ENCODE measurements at places on chromosomes 11 and 22.

- no peak for DNase-seq
These were observed 143.6 kb downstream of the ADAMTS15 start for GRCh38 chr11:130592056-130592455.

DNA sequence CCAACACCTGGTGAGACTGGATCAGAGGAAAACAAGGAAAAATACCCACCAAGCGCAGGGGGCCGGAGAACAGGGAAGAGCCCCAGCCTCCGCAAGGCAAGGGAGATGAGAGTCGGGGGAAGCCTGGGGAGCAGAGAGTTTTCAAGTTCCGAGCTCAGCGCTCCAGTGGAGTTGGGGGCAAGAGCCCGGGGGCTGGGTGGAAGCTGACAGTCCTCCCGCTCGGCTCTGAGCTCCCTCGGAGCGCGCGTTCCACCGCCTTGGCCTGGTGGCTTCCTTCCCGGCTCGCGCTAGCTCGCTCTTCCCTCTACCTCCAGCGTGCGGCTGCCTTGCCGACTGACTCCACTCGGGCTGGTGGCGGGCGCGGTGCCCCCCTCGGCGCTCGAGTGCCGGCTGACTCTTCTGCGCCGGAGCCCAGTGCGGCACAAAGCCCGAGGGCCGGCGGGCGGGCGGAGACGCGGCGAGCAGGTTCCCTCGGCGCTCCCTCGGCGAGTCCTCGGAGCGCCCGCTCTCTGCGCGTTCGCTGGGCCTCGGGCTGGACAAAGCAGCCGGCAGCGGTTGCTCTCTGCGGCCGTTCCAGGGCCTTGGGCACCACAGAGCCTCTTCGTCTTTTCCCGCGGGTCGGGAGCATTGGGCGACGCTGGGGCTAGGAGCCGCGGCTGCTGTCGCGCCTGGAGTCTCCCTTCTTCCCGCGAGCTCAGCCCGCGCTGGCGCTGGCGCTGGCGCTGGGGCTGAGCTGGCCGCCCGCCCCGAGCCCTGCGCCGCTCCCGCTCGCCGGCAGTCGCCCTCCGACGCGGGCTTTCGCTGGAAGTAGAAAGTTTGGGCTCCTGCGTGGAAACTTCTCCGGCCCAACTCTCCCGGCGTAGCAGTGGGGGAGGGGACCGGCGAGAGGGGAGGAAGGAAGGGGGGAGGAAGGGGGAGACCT, 1.0 kb downstream of the PAX6 start:
- DNase-seq, result no peak

- no peak for DNase-seq
These were observed 45.3 kb downstream of the SGSM3 start for GRCh38 chr22:40415531-40416266.

DNA sequence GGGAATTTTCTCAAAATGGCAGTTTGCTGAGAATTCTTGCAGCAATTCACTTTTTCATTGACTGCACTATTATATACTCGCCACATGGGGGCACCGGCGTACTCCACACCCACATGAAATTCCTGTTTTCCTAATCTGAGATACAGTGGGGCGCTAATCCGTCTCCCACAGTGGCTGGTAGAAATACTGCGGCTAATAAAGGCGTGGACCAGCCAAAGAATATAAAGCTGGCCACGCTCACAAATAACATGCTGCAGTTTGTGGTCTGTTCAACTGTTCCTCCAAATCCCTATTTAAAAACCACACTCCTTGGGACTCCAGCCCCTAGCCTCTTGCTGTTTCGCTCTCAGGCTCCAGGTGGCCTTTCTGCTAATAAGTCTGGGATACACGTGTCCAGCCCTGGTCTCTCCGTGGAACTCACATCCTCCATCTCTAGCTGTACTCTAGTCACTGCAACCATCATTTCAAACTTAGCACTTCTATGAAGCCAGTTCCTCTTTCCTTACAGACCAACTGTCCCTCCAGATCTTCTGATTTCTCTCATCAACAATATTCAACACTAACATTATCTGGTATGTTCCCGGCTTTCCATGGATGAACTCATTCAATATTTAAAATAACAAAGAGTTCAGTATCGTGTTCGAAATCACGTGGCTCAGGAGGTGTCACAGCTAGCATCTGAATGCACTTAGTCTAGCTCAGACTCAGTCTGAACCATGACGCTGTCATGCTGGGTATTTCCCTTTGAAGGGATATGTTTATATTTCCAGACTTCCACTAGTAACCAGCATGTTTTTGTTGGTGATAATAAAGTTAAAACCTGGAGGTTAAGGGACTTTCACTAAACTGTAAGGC, 22.0 kb downstream of the TBRG1 start:
- DNase-seq, result peak; percentile 12

- no peak for DNase-seq
These were observed 4.9 kb downstream of the DERL3 start for GRCh38 chr22:23833911-23834317.

DNA sequence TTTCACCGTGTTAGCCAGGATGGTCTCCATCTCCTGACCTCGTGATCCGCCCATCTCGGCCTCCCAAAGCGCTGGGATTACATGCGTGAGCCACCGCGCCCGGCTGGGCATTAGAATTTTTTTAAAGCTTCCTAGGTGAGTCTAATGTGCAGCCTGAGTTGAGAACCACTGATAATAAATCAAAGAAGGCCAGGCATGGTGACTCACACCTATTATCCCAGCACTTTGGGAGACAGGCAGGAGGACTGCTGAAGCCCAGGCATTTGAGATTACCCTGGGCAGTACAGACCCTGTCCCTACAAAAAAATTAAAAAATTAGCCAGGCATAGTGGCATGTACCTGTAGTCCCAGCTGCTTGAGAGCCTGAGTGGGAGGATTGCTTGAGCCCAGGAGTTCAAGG, 13.7 kb downstream of the MEI1 start:
- no peak for DNase-seq

DNA sequence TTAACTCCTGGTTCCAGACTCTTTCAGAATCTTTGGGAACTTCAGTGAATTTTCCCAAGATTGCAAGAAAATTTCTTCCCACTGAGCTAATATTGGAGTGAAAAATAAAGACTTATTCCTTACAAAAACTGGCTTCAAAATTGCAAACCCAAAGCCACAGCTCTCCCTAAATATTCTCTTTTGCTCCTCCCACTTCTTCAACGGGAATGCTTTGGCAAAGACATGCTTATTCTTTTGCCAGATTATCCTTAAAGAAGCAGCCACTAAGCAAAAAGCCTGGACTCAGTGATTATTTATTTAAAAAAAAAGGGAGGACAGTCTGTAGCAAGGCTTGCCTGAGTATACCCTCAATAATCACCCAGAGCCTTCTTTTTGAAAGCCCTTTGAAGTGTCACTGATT, 902.4 kb upstream of the CCDC90B start:
- no peak for DNase-seq
